ENCODE measurements at places on chromosomes 3 and 15. TPM values are rescaled to one million over a fixed set of nuclear protein-coding genes. Genes with fewer than 3 reads are reported as not detected.

Gene RETNLB
- total RNA-seq, result not detected

Gene SV2B
- total RNA-seq, result not detected

Gene CLDN18
- total RNA-seq, result not detected

Gene FGF7
- not detected for total RNA-seq

Gene ULK3
- total RNA-seq, result 60.1 TPM

Gene ZDHHC3
- 41.8 TPM for total RNA-seq

Gene ZNF860
- total RNA-seq, result not detected

Gene SCAANT1
- total RNA-seq, result not detected

Gene C3orf20
- total RNA-seq, result 0.07 TPM

Gene GPR160
- 2.9 TPM for total RNA-seq

Gene FURIN
- 124 TPM for total RNA-seq

Gene SH2D7
- not detected for total RNA-seq

Data from CD8-positive, alpha-beta memory T cell (primary cell).